NCI-H460 (cell line): ENCODE measurements at places on chromosomes 7 and 10. TPM values are rescaled to one million over a fixed set of nuclear protein-coding genes. Genes with fewer than 3 reads are reported as not detected.

- DNase-seq: no peak
Measured at GRCh38 chr10:16016688-16017087, 156.4 kb upstream of the MINDY3 start.

DNA sequence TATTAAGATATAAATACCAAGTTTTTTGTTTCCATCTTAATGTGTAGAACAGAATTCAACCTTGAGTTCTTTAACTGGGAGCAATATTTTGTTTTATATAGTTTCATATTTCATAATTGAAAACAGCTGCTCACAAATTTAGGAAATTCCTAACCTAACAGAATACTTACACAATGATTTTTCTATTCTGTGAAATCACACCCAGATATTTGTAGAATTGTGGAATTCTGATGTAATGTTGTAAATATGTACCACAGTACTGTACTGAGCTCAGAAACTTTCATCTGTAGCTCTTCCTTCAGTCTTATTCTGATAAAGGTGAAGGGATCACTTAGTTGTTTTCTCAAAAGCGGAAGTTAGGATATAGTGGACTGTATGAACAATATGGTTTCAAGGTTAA lies 143.4 kb upstream of the GLI3 start:
- DNase-seq: no peak

GRCh38 chr10:53697038-53697437 lies 924.5 kb upstream of the MBL2 start:
- DNase-seq: peak; percentile 19

- no peak for DNase-seq
Measured at GRCh38 chr7:112669306-112669705, 120.9 kb downstream of the TMEM168 start.

DNA sequence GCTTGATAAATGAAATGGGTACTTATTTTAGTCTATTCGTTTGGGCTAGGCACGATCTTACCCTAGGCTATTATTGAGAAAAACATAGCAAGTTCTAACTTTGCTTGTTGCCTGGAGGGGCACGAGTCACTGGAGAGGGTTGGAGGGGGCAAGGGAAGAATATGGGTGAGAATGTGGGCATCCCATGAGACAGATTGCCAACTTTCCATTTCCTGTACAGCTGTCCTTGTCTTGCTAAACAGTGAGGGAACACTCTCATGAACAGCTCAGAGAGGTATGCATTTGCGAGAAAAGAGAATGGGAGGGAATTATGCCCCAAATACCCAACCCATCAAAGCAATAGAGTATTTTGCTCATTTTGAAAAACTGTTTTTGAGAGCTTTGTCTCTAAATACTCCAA lies 9.2 kb downstream of the CDHR3 start:
- DNase-seq: no peak

OR9A2 gene
- total RNA-seq: not detected in 2 replicates

KCND2 gene
- total RNA-seq: 0.03 TPM in 1 of 2 replicates, not detected in the other
